ENCODE measurements at places on chromosomes 4 and X.

DNA sequence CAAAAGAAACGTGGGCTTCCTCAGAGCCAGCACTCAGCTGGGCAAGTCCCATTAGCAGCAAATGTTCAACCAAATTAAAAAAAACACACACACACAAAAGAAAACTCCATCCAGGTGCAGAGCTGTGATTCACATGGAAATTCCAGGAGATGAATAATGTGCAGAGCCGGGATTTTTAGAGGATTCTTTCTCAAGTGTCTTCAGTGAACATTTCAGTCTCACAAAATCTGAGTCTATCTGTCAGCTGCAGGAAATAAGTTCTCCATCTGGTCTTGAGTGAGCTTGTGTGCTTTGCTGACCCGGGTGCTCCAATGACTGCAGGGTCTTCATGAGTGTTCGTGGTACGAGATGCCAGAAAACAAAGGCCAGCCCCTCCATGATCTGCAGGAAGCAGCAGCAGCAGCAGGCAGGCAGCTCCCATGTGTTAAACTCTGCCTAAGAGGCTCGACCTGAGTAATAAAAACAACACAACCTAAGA lies 44.3 kb downstream of the RASGEF1B start:
- peaks cover 12% of the 10 kb centered on the region for H3K36me3 ChIP-seq
- DNase-seq, result no peak
- no peaks in the 10 kb centered on the region for H3K27me3 ChIP-seq
- H3K4me1 ChIP-seq, result peaks cover 6% of the 10 kb centered on the region

- no peak overlapping the region for H3K4me3 ChIP-seq
- no peaks in the 10 kb centered on the region for H3K27me3 ChIP-seq
- H3K4me1 ChIP-seq, result no peaks in the 10 kb centered on the region
Observed at GRCh38 chr4:57344296-57344695, 234.1 kb upstream of the IGFBP7 start.

DNA sequence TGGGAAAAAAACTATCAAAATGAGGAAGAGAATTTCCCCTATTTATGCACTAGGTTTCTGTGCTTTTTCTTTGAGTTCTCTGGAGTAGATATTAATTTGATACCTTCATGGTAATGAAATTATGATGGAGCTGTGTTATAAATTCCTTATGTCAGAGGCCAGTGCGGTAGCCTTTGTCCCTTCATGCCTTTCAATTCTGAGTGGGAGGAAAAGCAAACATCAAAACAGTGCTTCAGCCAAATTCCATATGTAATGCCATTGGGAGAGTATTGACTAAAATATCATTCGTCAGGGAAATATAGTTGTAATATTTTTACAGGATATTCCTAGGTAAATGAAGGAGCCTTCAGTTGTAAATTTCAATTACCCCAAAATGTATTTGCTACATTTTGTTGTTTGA lies 17.5 kb upstream of the RGN start:
- H3K4me1 ChIP-seq, result no peaks in the 10 kb centered on the region
- no peak for DNase-seq
- no peaks in the 10 kb centered on the region for H3K27me3 ChIP-seq
- no peak overlapping the region for H3K27ac ChIP-seq
- no peaks in the 10 kb centered on the region for H3K36me3 ChIP-seq

DNA sequence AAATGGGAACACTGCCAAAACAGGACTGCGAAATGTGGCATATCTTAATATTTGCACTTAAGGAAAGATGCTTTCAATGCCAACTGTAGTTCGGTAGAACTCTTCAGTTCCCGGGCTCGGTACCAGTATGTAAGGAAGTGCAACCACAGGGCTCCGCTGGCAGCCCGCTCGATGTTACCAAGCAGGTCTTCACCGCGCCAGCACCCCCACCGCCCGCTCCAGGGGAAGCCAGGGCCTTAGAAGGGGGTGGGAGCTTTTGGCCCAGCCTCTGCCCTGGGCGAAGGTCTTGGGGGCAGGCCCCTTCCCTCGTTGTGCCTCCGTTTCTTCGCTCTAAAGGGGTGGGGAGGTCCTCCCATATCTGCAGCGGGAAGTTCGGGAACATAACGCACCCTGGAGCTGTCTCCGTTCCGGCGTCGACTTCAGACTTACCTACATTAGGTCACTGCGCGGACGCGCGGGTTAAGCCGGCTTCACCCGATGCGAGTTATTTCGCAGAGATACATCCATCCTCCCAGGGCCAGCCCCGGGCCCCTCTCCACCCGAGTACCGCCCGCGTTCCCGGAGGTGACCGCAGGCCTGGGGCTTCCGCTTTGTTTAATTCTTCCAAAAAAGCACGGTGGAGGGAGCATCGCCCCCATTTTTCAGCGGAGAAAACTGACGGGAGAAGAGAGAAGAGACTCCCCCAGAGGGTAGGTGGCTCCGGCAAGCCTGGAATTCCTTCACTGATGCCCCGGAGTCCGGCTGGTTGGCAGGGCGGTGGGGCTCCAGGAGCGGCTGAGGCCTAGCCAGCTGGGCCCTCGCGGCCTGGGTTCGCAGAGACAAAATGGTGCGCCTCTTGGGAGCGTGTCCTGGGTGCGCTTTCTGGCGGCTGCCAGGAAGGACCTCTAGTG lies 1.0 kb upstream of the HMX1 start:
- H3K36me3 ChIP-seq, result no peaks in the 10 kb centered on the region
- no peak overlapping the region for H3K27ac ChIP-seq
- H3K4me3 ChIP-seq, result no peak overlapping the region
- H3K4me1 ChIP-seq, result no peaks in the 10 kb centered on the region
- H3K27me3 ChIP-seq, result peaks cover 97% of the 10 kb centered on the region
- DNase-seq, result no peak

DNA sequence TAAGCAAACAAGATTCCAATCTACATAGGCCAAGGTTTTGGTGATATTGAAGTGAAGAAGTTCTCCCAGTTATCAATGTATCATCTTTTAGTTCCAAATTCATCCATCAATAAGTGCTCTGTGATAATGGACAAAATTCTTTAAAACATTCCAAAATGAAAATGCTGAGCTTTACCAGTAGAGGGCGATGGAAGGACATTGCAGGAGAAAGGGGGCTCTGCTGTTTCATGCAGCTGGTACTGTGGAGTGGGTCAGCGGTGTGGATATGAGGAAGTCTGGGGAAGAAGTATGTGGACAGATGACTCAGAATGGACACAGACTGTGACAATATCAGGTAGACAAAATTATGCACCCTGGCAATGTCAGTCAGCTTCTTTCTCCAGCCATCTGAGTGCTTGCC lies 46.6 kb upstream of the HS6ST2 start:
- no peak overlapping the region for H3K4me3 ChIP-seq
- DNase-seq, result no peak
- H3K27ac ChIP-seq, result no peak overlapping the region
- no peaks in the 10 kb centered on the region for H3K27me3 ChIP-seq
- no peaks in the 10 kb centered on the region for H3K36me3 ChIP-seq

DNA sequence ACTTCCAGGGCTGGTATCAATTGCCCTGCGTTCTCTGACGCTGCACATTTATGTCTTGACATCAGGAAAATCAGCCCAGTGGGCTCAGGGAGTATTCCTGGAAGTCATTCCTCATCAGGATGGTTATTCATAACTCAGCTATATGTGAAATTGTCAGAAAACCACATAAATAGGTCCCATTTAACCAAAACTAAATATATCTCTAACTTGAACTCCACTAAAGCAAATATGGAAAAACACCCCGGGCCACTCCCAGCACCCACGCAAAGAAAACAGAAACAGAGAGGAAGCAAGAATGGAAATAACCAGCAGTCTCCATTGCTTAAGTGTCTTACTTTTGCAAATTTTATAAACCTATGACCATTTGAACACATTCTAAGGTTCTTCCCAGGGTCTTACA lies 112.0 kb downstream of the IRF2 start:
- no peak overlapping the region for H3K4me3 ChIP-seq
- DNase-seq, result no peak
- H3K27me3 ChIP-seq, result no peaks in the 10 kb centered on the region
- H3K4me1 ChIP-seq, result peaks cover 5% of the 10 kb centered on the region
- H3K27ac ChIP-seq, result no peak overlapping the region

DNA sequence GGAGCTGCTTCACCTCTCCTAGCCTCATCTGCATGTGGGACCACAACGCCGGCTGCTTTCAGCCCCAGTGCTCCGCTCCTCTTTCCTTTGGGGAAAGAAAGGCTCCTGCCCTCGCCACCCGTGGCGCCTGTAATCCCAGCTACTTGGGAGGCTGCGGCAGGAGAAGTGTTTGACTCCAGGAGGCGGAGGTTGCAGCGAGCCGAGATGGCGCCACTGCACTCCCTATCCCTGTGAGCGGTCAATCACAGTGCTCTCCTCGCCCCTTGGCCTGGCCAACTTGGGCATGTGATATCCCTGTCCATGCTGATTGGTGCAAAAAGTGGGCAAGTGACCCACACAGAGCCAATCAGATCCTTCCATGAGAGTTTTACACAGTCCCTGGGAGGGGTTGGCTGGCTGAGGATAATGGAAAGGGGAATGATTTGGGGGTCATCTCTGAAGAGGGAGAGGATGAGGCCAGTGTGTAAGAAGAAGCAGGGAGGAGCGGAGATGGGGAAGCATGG lies 56.2 kb downstream of the WFS1 start:
- no peak for DNase-seq
- H3K36me3 ChIP-seq, result no peaks in the 10 kb centered on the region
- no peak overlapping the region for H3K27ac ChIP-seq
- peaks cover 4% of the 10 kb centered on the region for H3K27me3 ChIP-seq

- no peaks in the 10 kb centered on the region for H3K36me3 ChIP-seq
- no peaks in the 10 kb centered on the region for H3K4me1 ChIP-seq
- H3K27me3 ChIP-seq, result no peaks in the 10 kb centered on the region
- no peak for DNase-seq
- no peak overlapping the region for H3K27ac ChIP-seq
Observed at GRCh38 chr4:184248216-184248615, 30.5 kb upstream of the ENPP6 start.

- no peaks in the 10 kb centered on the region for H3K36me3 ChIP-seq
- no peak overlapping the region for H3K4me3 ChIP-seq
- no peaks in the 10 kb centered on the region for H3K27me3 ChIP-seq
- H3K27ac ChIP-seq, result no peak overlapping the region
- H3K4me1 ChIP-seq, result no peaks in the 10 kb centered on the region
Observed at GRCh38 chrX:27519226-27519625, 56.1 kb upstream of the PPP4R3C start.

GRCh38 chr4:97653701-97654100 lies 489.6 kb downstream of the STPG2 start:
- no peaks in the 10 kb centered on the region for H3K4me1 ChIP-seq
- H3K4me3 ChIP-seq, result no peak overlapping the region
- no peaks in the 10 kb centered on the region for H3K27me3 ChIP-seq
- H3K27ac ChIP-seq, result no peak overlapping the region
- H3K36me3 ChIP-seq, result no peaks in the 10 kb centered on the region

DNA sequence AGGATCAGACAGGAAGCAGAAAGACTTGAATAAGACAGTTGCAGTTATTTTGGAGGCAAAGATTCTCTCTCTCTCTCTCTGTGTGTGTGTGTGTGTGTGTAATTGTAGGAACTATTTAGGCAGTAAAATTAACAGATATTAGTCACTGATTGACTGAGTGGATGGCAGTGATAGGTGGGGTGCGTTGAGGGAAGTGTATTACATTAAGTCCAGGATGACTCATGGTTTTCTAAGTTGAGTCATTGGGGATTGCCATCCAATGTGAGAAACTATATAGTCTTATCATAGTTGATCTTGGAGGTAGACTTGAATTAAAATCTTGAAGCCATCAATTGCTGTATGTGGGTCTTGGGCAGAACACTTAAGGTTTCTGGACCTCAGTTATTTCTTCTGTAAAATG lies 75.4 kb downstream of the AR start:
- no peak overlapping the region for H3K27ac ChIP-seq
- no peak overlapping the region for H3K4me3 ChIP-seq
- DNase-seq, result no peak

DNA sequence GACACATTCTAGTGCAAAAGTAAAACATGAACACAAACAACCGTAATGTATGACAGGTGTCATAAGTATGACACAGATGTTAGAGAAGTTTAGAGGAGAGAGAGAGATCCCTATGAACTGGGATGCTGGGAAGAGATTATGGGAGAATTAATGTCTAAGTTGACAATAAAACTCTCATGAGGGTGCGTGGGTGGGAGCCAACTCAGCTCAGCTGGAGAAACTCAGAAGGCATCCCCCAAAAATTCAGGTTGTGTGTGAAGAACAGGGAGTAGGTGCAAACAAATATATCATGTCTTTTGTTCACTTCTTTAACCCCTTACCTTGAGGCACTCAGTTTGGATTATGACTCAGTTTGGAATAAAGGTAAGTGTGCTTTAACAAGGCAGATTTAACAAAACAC lies 484.1 kb downstream of the INPP4B start:
- H3K4me3 ChIP-seq, result no peak overlapping the region
- H3K27ac ChIP-seq, result no peak overlapping the region
- no peaks in the 10 kb centered on the region for H3K27me3 ChIP-seq
- no peak for DNase-seq
- no peaks in the 10 kb centered on the region for H3K4me1 ChIP-seq
- H3K36me3 ChIP-seq, result no peaks in the 10 kb centered on the region

DNA sequence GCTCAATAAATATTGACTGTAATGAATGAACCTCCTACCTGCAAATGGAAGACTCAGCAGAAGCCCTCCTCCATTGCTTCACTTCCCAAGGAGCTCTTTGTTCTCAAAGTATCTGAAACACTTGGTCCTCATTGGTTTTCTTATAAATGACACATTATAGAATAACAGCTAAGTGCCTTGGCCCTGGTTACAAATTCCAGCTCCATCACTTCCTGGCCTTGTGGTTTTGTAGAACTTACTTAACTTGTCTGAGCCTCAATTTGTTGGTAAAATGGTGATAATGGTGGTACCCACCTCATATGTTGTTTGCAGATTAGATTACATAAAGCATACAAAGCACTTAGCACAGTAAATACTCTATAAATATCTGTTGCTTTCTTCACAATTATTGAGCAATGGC lies 25.2 kb upstream of the SMIM20 start:
- DNase-seq, result no peak
- no peaks in the 10 kb centered on the region for H3K4me1 ChIP-seq
- H3K4me3 ChIP-seq, result no peak overlapping the region
- H3K36me3 ChIP-seq, result no peaks in the 10 kb centered on the region
- no peak overlapping the region for H3K27ac ChIP-seq

GRCh38 chr4:40877081-40877480 lies 127.3 kb downstream of the NSUN7 start:
- H3K4me1 ChIP-seq, result no peaks in the 10 kb centered on the region
- H3K4me3 ChIP-seq, result no peak overlapping the region
- no peaks in the 10 kb centered on the region for H3K36me3 ChIP-seq
- no peak for DNase-seq
- H3K27me3 ChIP-seq, result no peaks in the 10 kb centered on the region

GRCh38 chrX:54710920-54711319 lies 87.1 kb downstream of the ITIH6 start:
- H3K36me3 ChIP-seq, result no peaks in the 10 kb centered on the region
- H3K4me3 ChIP-seq, result no peak overlapping the region
- no peaks in the 10 kb centered on the region for H3K4me1 ChIP-seq
- H3K27me3 ChIP-seq, result no peaks in the 10 kb centered on the region
- DNase-seq, result no peak

DNA sequence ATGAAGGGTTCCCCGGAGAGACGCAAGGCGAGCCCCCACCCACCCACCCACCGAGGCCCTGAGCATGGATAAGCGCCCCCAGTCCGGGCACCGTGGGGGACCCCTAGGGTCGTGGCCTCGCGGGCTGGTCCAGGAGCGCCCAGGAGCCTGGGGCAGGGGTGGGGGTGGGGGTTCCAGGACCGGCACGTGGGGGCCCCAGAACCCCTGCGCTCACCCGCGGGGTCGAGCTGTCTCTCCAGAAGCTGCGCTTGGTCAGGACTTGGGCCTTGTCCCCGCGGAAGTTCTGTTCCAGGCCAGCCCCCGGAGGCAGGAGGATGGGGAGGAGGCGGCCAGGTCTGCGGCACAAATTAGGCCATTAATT lies 11.2 kb upstream of the SHOX start:
- no peaks in the 10 kb centered on the region for H3K36me3 ChIP-seq
- H3K4me1 ChIP-seq, result no peaks in the 10 kb centered on the region
- no peak for DNase-seq
- H3K27me3 ChIP-seq, result peaks cover 46% of the 10 kb centered on the region
- H3K27ac ChIP-seq, result no peak overlapping the region

Data from transverse colon (tissue), 4 donors.